Activated naive CD4-positive, alpha-beta T cell treated with anti-CD3 and anti-CD28 coated beads, Interleukin-2, amount 50 U/mL, for 16 hours (primary cell): ENCODE measurements at places on chromosomes 3 and 15.

DNA sequence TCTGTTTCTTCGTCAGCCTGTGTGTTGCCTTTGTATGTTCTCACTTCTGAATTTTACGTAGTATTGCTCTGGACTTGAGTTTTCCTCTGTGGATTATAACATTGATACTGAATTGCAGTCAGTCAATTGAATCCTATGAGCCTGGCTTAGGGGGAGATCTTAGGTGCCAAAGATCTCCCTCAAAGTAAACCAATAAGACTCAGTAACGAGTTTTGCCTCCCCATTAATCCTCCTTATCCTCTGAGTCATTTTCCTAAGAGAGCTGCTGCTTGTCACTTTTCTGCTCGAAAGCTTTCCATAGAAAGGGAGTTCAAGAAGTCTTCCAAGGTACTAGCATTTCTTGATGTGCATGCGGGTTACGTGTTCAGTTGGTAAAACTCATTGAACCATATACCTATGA is 126.4 kb downstream of the CHDH start:
- no peak for DNase-seq

- no peak for DNase-seq
Measured at GRCh38 chr3:70040386-70040785, 40.9 kb downstream of the SAMMSON start.

- DNase-seq: no peak
Measured at GRCh38 chr3:40382617-40382979, 4.4 kb upstream of the ENTPD3 start.

- no peak for DNase-seq
Measured at GRCh38 chr3:73727117-73727821, 102.5 kb upstream of the PDZRN3 start.

- DNase-seq: no peak
Measured at GRCh38 chr3:69406163-69406562, 20.3 kb upstream of the FRMD4B start.

- DNase-seq: no peak
Measured at GRCh38 chr15:40343512-40343911, 2.8 kb upstream of the CCDC9B start.

DNA sequence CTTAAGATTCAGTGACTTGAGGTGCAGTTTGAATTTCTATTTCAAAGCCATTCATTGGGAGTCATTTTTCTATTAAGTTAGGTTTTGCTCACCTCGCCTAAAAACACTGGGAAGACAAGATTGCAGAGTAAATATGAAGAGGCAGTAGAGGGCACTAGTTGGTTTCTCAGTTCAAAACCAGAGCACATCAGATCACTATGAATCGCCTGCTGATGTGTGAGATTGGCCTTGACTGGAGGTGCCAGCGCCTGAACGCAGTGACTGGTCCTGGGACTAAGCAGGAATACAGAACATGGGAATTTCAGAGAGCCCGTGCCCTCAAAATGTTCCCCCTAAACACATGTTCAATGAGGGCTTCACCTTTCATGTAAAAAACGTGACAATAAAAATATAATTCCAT is 229.0 kb downstream of the ITPR1 start:
- no peak for DNase-seq

- no peak for DNase-seq
Measured at GRCh38 chr3:53618936-53619335, 124.5 kb downstream of the CACNA1D start.

DNA sequence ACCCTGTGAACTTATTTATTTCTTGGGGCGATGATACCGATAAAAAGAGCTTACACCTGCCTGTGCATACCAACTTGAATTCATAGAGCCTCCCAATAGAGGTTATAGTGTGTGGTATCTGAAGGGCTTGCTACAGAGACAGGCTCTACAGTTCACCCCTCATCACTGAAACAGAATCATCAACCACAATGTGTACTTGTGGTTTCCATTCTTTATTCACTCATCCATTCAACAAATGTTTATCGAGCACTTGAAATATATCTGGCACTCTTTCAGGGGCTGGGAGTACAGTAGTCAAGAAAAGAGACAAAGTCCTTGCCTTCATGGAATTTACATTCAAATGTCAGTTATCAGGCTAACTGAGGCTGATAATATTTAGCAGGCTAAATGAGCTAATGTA is 134.4 kb upstream of the SKOR1 start:
- DNase-seq: no peak

DNA sequence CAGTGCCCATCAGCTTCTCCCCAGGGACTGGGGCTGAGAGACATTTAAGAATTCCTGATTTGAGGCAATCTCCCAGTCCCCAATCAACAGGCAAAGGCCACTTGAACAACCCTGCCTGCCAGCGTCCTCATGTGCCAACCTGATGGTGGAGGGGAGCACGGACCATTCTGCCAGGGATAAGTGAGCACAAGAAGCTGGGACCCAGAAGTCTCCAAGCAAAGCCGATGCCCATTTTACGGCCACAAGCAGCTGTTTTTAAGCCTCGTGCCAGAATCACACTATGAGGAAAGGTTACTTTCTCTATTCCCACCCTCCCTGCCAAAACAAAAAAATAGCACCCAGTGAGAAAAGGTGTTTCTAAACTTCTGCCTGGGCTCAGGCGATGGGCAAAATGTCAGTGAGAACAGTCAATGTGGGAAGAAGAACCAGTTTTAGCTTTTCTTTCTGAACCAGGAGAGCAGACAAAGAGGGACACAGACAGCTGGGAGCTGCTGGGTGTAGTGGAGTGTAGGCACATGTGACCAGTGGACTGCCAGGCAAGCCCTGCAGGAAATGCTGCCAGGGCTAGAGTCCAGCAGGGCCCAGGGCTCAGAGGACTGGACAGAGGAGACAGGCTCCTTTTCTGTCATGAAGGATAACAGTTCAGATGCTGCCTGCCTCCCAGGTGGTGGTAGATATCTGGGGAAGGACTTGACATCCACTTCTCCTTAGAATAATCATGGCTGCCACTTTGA is 57.7 kb downstream of the ATP2B2 start:
- no peak for DNase-seq

- no peak for DNase-seq
Measured at GRCh38 chr3:2303566-2303965, 204.9 kb downstream of the CNTN4 start.

DNA sequence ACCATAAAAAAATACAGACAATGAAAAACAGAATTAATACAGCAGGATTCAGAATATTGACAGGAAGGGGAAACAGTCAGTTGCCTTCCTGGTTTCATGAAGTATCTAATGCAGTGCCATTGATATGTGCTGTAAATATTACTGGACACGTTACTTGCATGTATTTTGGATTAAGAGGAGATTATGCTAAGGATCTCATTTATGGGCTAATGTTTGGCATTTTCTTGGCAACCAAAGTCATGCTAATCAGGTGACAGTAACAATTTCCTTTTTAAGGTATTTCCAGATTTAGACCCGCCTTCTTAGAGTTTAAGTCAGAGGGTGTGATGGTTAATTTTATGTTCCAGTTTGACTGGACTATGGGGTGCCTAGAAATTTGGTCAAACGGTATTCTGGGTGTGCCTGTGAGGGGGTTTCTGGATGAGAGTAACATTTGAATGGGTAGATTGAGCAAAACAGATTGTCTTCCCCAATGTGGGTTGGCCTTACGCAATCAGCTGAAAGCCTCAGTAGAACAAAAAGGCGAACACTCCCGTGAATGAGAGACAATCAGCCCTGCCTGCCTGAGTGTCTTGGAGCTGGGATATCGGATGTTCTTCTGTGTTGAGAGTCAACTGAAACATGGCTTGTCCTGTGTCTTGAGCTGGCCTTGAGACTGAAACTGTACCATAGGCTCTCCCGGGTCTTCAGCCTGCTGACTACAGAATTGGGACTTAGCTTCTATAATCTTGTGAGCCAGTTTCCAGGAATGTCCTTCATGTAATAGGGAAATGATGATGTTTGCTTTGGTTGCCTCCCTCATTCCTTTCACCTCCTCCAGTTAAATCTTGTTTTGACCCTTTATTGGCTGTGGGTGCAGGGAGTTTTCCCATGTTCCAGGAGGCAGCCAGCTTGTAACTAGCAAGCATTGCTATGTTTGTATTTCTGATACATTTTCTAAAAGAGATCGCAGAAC is 10.5 kb downstream of the SQOR start:
- DNase-seq: no peak

DNA sequence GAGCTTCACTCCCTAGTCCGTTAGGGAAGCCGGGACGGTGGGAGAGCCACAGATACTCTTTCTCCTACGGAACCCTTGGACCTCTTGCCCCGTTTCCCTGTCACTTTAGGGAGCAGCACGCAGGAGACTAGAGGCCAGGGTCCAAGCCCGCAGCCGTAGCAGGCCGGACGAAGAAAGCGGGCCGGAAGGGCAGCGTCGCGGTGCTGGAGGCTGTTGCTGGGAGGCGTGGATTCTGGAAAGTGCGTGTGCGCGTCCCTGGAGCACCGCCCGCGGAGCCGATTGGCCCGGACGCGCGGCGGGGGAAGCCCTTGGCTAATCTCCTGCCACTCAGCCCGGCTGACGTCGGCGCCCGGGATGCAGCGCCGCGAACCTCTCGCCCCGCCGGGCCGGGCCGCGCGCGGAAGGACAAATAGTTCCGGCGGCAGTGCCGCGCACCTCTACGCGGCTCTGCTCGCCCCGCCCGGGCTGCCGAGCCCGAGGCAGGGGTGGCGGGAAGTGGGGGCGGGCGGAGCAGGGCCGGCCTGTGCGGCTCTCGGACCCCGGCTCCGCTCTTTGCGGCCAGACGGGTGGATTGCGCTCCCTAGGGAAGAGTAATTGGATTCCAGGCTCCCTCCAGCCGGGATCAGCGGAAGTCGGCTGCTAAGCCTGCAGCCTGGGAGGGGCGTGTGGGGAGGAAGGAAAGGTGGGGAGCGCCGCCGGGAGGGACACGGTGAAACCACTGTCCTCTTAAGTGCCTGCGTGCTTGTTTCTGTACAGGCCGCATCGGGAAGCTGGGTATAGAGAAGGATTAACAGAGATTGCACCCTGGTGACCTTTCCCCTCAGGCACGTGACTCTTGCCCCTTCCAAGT is 31.3 kb upstream of the TCF12 start:
- DNase-seq: peak; percentile 82

- no peak for DNase-seq
Measured at GRCh38 chr3:196886144-196886543, 18.4 kb downstream of the SENP5 start.

DNA sequence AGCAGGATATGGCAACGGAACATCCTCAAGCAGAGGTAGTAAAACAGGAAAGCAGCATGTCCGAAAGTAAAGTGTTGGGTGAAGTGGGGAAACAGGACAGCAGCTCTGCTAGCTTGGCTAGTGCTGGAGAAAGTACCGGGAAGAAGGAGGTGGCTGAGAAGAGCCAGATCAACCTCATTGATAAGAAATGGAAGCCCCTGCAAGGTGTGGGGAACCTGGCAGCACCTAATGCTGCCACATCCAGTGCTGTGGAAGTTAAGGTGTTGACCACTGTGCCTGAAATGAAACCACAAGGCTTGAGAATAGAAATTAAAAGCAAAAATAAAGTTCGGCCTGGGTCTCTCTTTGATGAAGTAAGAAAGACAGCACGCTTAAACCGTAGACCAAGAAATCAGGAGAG is 14.3 kb upstream of the ZBTB47 start:
- DNase-seq: no peak
